ENCODE measurements at places on chromosomes 4 and X.

DNA sequence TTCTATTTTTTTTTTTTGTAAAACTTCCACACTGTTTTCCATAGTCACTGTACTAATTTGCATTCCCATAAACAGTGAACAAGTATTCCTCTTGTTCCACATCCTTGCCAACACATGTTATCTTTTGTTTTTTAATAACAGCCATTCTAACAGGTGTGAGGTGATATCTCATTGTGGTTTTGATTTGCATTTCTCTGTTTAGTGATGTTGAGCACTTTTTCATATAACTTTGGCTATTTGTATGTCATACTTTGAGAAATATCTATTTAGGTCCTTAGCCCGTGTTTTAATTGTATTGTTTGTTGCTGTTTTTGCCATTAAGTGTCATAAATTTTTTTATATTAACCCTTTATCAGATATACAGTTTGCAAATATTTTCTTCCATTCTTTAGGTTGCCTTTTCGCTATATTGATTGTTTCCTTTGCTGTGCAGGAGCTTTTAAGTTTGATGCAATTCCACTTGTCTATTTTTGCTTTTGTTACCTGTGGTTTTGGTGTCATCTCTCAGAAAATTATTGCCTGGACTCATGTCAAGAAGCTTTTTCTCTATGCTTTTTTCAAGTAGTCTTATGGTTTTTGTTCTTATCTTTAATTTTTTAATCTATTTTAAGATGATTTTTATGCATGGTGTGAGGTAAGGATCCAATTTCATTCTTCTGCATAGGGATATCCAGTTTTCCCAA lies 27.9 kb upstream of the NDNF start:
- no peak for DNase-seq

DNA sequence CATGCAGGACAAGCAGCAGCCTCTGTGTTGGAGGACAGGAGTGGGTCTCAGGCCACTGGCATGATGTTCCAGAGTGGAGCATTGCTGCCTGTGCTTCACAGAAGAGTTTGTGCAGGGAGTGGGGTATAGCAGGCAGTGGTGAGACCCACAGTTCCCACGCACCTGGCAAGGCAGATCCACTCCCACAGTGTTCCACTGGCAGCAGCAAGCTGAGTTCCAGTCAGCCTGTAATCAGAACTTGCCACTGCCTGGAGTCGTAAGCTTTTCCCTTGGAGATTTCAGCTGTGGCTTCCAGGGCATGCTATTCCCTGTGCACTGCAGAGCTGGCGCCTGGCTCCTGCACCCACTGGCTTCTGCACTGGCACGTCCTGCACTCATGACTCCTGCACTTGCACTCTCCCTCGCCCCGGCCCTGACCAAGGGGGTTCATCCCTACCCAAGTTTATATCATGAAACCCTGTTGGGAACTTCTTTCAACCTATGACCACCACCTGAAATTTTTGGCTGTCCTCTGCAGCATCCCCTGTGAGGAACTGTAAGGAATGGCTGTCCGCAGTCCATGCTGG lies 1144.3 kb downstream of the RAPGEF2 start:
- no peak for DNase-seq

GRCh38 chr4:135244056-135244455 lies 1042.5 kb upstream of the PABPC4L start:
- no peak for DNase-seq

GRCh38 chr4:13778367-13778766 lies 150.8 kb upstream of the BOD1L1 start:
- DNase-seq = no peak

GRCh38 chrX:136725441-136726104 lies 55.2 kb downstream of the ARHGEF6 start:
- DNase-seq = no peak

- no peak for DNase-seq
Measured at GRCh38 chr4:38930204-38930603, 62.6 kb downstream of the FAM114A1 start.

DNA sequence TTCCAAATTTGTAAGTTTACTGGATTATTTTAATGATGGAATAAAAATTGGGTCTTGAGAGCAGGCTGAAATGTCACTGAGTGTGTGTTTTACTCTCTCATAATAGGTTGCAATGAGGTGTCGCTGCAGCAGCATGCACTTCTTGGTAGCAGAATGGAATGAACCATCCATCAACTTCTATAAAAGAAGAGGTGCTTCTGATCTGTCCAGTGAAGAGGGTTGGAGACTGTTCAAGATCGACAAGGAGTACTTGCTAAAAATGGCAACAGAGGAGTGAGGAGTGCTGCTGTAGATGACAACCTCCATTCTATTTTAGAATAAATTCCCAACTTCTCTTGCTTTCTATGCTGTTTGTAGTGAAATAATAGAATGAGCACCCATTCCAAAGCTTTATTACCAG lies 2.6 kb downstream of the SAT1 start:
- no peak for DNase-seq

DNA sequence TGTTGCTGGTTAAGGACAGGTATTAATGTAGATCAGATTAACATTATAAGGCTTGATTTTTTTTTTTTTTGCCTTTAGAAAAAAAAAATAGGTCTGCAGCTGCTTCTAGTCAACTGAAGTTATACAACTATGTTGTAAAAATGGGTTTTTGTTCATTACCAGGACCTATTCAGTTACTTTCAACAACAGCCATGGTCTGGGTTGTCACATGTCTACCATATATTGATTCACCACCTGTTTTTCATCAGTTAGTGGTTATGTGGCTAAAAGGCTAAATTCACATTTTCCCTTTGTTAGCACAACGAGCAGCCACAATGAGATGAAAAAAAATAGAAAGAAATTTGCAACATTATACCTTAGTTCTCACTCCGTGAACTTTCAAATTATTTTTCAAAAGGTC lies 45.5 kb downstream of the GLRB start:
- no peak for DNase-seq

DNA sequence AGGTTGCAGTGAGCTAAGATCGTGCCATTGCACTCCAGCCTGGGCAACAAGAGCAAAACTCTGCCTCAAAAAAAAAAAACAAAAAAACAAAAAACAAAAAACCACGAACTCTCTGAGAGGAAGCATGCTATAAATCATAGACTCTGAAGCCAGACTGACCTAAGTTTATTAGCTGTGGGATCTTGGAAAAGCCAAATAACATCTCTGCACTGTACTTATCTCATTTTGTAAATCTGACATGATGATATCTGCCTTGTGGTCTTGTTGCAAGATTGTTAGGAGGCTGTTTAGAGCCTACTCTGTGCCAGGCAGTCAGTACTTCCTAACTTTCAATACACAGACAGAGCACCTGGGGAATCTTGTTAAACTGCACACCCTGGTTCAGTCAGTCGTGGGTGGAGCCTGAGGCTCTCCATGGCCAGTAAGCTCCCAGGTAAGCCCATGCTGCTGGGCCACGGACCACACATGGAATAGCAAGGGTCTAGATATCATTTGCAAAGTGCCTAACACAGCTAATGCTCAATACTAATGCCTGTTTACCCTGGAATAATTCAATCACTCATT lies 107.6 kb upstream of the SMIM10 start:
- DNase-seq = no peak

GRCh38 chr4:304969-305680 lies at the start of gene ZNF732:
TSS of gene ZNF732 (minus strand) at chr4:305474. CDS start at chr4:305310, 164 bp downstream.
- DNase-seq = no peak

GRCh38 chr4:3128976-3129375 lies 54.5 kb downstream of the HTT start:
- DNase-seq = no peak

DNA sequence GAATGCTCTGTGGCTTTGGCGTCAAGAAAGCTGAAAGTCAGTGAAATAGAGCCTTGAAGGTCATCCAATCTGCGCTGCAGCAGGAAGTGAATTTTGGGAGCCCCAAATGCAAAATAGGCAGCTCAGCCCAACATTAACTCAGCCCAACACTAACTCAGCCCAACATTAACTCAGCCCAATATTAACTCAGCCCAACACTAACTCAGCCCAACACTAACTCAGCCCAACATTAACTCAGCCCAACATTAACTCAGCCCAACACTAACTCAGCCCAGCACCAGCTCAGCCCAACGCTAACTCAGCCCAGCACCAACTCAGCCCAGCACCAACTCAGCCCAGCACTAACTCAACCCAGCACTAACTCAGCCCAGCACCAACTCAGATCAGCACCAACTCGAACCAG lies 71.5 kb downstream of the SORBS2 start:
- no peak for DNase-seq

GRCh38 chrX:154749856-154750255 lies 1.0 kb downstream of the GAB3 start:
- DNase-seq = no peak

DNA sequence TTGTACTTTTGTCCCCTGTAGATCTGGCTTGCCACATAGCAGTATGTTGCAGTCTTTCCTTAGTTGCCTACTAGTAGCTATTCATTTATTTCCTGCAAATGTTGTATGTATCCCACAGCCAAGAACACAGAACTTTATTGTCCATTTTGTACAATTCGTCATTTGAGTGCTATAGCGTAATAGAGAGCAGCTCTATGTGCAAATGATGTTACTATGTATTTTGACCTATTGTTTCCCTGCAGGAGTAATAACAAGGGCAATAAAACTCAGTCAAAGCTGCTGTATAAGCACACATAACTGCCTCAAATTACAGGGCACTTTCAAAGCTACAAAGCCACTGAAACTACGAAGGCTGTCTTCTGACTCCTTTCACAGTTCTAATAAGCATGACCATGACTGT lies 48.1 kb downstream of the NRK start:
- DNase-seq = no peak

GRCh38 chrX:103066606-103067005 lies 2.6 kb upstream of the BEX1 start:
- DNase-seq = no peak

DNA sequence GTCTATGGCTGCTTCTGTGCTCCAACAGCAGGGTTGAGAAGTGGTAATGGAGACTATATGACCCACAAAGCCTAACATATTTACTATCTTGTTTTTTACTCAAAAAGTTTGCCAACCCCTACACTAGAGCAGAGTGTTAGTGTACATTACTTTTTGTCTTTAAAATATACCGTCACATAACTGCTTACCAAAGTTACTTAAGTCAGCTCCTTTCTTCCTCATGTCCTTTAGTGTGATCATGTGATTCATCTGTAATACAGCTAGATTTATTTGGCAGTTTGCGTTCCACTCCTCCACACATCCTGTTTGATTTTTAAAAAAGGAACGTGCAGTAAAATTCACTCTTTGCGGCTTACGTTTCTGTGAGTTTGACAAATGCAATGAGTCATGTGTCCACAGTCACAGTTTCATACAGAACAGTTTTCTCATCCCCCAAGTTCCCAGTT lies 162.4 kb upstream of the GPRIN3 start:
- DNase-seq = no peak

DNA sequence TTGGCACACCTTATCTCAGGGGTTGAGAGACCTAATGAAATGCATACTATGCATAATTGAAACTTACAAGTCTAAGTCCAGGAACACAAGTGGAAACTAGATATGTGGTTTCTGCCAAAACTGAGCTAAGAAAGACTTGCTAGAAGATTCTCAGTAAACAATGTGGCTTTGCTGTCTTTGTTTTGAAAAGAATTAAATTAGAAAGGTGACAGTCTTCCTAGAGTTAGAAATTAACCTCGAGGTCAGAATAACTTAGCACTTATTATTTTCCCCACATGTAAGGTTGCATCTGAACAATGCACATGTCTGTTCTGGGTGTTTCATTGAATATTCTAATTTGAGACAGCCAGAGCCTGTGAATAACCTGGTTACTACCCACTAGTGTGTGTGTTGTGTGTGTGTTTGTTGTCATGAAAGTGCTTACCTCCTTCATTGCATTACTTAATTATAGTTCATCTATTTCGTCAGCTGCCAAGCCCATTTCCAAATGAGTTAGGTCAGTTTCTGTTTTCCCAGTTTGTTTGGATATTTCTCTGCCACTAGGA lies 1.5 kb downstream of the EREG start:
- DNase-seq = no peak

- no peak for DNase-seq
Measured at GRCh38 chr4:27666943-27667342, 806.3 kb downstream of the STIM2 start.

GRCh38 chr4:145843148-145843547 lies 95.5 kb downstream of the ZNF827 start:
- DNase-seq = no peak

DNA sequence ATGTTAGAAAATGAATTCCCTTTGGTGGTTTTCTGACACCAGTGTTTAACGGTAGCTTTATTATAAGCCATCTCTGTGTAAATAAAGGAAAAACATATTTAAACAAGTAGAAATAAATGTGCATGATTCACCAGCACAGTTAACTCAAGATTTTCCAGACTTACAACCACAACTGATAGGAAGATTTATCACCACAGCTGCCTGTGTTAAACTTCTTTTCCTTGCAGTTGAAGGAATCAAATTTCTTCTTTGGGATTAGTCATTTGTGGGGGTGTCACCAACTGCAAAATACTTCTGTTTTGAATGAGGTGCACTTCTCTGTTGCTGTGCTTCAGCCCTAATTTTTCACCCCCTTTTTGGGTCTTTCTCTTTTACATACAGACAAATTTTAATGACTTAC lies 128.1 kb upstream of the STK26 start:
- no peak for DNase-seq

GRCh38 chr4:158042591-158043030 lies 130.2 kb downstream of the GASK1B start:
- no peak for DNase-seq

GRCh38 chrX:106672527-106672926 lies 54.0 kb upstream of the RNF128 start:
- DNase-seq = no peak

GRCh38 chrX:120419463-120419862 lies 49.6 kb downstream of the LAMP2 start:
- DNase-seq = no peak

DNA sequence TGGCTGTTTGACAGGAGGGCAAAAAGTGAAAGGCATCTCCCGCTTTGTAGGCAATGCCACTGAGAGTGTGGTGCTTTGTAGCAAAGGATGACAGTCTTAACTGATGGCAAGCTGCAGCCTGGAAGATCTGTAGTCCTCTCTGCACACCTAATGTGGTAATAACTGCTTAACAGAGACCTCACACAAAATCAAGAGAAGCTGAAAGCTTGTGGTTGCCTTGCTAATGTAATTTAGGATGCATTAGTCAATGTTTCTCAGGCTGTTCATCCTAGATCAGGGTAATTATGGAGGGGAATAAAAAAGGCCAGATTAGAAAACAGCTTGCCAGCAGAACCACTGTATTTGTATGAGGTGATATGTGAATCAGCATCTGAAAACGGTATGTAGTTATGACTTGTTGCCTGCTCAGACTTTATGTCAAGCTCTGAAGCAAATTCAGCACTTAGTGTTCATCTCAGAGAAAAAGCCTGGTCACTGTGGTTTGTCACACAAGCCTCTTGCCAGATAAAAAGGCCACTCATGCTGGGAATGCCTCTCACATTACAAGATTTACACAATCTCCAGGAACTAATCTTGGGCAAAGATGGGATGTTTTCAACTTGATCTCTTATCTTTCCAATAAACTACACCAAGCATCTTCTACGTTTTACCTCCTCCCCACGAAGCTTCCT lies 130.8 kb downstream of the ENOX2 start:
- DNase-seq = no peak

DNA sequence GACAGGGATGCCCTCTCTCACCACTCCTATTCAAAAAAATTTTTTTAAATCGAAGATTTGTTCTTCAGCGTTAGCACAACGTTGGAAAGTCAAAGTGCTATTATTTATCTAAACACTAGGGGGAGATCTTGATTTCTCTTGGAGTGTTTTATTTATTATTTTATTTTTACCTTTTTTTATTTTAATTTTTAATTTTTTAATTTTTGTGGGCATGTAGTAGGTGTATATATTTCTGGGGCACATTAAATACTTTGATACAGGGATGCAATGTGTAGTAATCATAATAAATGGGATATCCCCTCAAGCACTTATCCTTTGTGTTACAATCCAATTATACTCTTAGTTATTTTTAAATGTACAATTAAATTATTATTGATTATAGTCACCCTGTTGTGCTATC lies 37.4 kb upstream of the SLC10A4 start:
- DNase-seq = no peak
